ENCODE measurements at places on chromosomes 16 and 17. TPM values are rescaled to one million over a fixed set of nuclear protein-coding genes. Genes with fewer than 3 reads are reported as not detected.

GRCh38 chr17:43114151-43114552 is 11.0 kb downstream of the BRCA1 start:
- no peak for DNase-seq

GRCh38 chr17:12877953-12878669 is 88.8 kb downstream of the ARHGAP44 start:
- DNase-seq, result no peak

- peak; percentile 22 for DNase-seq
Measured at GRCh38 chr16:138049-138417, 440 bp downstream of the NPRL3 start.

DNA sequence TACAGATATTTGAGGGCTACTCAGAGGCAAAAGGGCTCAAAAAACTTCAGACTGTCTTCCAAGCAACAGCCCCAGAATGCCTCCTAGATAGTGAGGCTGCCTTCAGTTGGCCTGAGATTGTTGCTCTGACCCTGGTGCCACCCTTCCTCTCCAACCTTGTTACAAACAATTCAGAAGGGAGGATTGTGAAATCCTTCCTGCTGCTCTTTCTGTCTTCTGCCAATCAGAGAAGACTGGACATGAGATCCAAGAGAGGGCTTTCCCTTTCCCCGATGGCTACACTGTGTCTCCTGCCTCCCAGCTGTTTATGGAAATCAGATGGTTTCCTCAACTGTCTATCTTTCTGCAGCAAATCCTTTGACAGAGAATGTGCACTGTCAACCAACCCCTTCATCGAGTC is 419.9 kb downstream of the CDH13 start:
- no peak for DNase-seq

DNA sequence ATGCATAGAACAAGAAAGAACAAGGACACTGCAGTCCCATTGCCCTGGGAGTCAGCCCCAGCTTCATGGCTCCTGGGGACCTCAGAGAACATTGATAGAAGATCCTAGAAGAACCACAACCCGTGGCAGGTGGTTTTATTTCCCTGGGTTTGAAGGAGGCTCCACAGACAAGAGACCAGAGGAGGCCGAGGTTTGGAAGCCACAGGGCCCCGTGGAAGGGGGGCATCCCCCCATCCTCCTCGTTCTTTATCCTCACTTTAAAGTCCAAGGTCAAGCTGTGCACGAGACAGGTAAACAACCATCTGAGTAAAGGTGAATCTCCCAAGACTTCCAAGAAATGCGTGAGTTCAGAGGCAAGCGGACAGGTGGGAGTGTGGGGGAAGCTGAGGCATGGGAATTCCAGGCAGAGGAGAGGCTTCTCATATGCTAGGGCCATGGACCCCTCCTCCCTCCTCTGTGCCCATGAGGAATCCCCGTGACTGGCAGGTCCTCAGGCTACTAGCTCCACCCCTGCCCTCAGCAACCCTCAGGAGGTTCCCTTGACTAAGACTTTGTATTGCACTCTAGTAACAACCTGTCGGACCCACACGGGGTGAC is 849 bp upstream of the SULT1A1 start:
- DNase-seq, result no peak

DNA sequence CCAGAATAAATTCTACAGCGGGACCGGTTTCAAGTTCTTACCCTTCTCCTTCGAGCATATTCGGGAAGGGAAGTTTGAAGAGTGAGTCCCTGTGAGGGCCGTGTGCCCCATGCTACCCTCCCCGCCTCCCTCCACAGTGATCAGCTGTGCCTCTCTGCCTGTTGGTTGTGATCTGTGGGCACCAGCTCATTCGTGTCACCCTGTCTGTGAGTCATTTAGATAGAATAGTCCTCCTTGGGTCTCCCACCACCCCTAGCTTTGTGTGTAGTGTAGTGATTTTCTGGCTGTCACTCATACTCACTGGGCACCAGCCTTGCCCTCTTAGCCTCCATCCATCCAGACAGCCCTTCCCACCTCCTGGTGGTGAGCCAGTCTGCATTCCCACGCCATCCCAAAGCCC is 15.0 kb upstream of the NAGLU start:
- DNase-seq, result no peak

DNA sequence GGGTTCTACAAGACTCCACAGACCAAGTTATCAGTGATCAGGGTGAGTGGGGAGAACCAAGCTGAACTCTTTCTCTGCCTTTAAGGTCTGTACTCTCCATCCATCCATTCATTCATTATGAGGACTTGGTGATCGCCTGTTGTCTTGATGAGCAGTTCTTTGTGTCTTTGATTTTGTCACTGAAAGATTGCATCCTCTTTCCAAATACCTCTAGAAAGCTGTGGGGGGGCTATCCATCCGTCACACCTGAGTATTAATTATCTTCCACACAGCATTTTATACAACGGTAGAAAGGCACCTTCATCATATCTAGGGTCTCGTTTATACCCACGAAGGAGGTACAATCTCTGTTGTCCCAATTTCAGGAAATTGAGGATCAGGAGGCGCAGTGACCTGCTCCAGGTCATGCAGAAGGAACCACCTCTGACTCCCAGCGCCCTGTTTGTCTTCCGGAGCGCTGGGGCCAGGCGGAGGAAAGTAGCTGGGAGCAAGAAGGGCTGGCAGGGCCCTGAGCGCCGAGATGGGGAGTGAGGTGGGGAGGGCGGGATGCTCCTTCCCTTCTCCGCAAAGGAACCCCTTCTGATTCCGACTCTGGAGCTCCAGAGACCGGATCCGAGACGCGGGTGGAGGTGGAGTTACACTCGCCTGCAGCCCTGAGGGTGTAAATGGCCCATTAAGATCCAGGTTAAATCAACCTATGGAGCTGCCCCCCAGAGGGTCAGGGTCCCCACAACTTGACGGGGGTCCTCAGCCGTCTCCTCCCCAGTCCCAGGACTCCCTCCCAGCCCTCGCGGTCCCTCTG is 605 bp upstream of the ABAT start:
- DNase-seq, result no peak

Gene PRDM7
- not detected for polyA plus RNA-seq

Gene TNFSF13
- 3.9 TPM for polyA plus RNA-seq

Gene PRR29
- polyA plus RNA-seq, result 1.7 TPM

DNA sequence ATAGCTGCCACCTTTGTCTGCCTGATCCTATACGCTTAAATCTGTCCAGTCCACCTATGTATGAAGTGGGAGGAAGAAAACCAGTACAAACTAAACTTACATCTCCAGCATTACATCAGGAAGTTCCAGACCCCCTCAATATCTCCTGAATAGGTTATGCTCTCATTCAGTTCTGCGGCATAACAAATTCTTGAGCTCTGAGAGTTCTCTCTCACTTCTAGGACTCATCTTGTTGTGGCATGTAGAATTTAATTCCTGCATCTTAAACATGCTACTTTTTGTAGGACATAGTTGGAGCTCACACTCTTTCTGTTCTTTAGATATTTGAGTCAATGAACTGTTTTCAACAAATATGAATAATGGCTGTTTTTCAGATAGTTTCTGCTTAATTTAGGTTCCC is 662.5 kb downstream of the CDH11 start:
- no peak for DNase-seq

DNA sequence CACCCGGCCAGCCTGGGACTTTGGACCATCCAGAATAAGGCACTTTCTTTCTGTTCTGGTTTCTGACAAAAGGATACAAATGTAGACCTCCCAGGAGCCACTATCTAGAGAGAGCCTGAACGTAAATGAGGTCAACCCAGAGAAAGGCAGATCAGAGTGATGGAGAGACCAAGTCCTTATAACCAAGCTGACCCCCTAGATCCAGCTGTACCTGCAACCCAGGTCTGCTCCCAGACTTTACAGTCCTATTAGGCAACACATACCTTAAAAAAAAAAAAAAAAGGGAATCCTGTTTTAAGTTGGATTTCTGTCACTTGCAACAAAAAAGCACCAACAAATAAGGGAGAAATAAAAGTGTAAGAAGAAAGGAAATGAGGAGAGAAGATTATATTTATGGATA is 23.2 kb downstream of the CPPED1 start:
- no peak for DNase-seq

Gene MT3
- 1.0 TPM for polyA plus RNA-seq

- no peak for DNase-seq
Measured at GRCh38 chr17:79851461-79851817, 12.2 kb upstream of the CBX4 start.

GRCh38 chr16:46796764-46797269 is 34.2 kb downstream of the C16orf87 start:
- no peak for DNase-seq

- no peak for DNase-seq
Measured at GRCh38 chr16:70683146-70683944, 2.5 kb downstream of the MTSS2 start.

Measured in cardiac muscle cell (in vitro differentiated cells and primary cell).